ENCODE measurements at places on chromosomes 7 and 10.

DNA sequence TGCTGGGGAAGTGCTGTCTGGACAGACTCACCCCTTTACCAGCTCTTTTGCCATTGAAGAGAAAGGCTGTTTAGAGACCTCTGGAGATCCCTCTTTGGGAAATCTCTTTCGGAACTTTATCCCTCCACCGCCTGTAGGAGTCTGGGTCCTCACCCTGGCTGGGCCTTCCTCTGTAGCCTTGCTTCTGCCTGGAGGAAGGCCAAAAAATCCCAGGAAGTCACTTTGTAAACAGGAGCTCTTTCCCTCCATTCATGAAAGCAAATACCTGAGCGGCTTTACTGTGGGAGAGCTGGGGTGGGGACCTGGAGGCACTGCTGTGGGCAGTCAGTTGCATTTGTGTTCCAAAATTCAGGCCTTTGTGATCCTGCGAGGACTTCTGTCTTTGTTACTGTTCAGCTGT lies 126.2 kb downstream of the KLF6 start:
- DNase-seq = no peak

- peak; percentile 57 for DNase-seq
Observed at GRCh38 chr7:92831716-92832533, 4.4 kb downstream of the CDK6 start.

DNA sequence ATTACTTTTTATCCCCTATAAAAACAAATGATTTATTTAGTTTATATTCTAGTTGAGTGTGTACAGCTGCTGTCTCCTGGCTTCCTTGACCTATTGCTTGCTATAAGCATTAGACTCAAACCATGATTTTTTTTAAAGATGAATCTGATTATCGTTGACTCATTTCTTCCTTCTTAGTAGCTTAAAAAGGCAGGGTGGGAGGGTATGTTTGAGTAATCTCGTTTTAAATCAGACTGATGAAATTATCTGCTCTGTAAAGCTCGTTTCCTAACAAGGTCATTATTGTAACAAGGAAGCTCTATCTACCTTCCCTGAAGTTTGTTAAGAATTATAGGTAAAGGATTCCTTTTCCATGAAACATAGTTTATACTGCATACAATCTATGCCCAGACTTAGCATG lies 276.3 kb upstream of the KCND2 start:
- DNase-seq = no peak

GRCh38 chr10:116076621-116077020 lies 196.4 kb downstream of the GFRA1 start:
- DNase-seq = no peak

GRCh38 chr7:39678930-39679709 lies 55.7 kb downstream of the RALA start:
- DNase-seq = no peak

- no peak for DNase-seq
Observed at GRCh38 chr7:57339198-57339944, 110.6 kb upstream of the ZNF716 start.

DNA sequence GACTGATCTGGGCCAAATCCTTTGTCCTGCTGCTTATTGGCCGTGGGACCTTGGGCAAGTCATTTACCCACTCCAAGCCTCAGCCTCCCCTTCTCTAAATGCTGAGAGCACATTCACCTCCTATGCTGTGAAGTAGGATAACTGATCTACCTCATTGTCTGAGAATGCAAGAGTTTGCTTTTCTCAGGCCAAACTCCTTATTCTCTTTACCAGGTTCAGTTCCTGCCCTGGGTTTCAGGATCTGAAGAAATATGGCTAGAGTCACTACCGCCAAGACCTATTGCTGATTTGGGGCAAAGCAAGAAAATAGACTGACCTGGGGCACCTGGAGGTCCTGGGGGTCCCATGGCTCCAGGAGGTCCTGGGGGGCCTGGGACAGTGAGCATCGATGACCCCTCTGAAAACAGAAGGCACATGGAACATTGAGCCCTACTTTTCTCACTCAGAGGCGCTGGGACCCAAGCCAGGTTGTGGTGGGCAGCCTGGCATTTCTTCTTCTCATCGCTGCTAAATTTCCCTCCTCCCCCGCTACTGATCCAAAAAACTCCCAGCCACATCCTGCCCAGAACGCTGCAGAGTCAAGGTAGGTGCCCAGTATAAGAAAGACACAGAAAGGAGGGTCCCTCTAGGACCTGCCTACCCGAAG lies 42.4 kb downstream of the COL17A1 start:
- DNase-seq = no peak

- peak; percentile 10 for DNase-seq
Observed at GRCh38 chr7:53672681-53673080, 637.2 kb downstream of the POM121L12 start.

DNA sequence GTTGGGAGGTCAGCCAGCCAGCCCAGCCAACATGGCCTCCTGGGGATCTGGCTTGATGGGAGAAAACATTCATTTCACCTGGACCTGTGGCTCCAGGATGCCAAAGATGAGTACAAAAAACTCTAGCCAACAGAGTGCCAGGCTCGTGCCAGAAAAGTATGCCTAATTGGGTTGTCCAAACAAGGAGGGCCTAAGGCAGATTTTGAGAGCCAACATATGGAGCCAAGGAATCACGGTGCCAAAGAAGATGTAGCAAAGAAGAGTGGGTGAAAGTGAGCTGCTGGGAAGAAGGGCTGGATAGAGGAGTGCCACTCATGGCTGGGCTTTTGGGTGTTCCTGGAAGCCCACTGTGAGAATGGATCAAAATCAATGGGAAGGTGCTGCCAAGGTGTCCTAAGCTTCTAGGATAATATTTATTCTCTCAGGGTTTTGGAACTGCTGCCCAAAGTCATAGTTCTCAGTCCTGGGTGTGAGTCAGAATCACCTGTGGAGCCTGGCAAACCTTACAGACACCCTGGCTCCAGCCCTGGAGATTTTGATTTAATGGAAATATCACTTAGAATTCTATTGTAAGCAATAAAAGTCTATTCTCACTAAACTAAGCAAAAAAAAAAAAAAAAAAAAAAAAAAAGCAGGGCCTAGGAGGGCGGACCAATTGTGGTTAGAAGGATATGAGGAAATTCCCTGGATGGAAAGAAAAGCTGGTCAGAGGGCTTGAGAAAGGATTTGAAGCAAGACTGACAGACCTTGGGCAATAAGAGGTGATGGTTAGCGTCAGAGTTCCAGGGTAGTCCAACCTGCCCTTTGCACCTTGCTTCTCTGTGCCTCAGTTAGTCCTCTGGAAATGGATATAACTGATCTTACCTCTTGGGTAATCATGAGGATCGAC lies 182.2 kb upstream of the PRR15 start:
- DNase-seq = no peak

All from eye (tissue), 1 donor.